ENCODE measurements at places on chromosomes 12 and 14.

DNA sequence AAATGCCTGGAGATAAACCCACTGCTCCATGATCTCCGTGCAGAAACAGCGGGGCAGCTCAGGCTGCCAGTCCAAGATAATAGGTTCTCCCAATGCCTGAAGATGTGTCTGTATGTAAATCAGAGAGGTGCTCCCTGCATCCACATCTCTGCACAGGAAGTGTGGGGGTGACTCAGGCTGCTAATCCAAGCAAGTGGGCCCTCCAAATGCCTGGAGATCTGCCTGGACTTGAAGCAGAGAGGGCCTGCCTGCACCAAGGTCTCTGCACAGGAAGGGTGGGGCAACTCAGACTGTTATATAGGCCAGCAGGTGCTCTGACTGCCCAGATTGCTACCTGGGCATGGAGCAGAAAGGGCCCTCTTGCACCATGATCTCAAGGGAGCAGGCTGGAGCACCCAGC, 504.7 kb downstream of the LRFN5 start:
- no peak for DNase-seq

GRCh38 chr14:32938719-32939253, at the start of gene NPAS3:
TSS of gene NPAS3 (plus strand) at chr14:32938879.
- DNase-seq: peak; percentile 63

DNA sequence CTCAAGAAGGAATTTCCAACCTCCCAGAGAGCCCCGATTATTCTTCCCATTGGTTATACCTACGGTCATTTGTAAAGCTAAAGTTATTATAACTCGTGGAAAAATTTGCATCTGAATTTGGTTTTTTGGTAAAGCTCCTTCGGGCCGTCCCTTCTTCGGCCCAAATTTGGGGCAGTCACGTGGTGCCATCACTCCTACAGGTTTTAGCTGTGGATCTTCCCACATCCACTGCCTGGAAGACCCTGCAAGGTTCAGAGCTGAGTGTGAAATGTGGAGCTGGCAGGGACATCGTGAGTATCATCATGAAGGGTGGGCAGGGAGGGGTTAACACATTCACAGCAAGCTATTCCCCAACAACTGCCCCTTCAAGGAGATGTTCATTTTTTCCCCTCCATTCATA, 105.7 kb downstream of the NT5DC3 start:
- no peak for DNase-seq

DNA sequence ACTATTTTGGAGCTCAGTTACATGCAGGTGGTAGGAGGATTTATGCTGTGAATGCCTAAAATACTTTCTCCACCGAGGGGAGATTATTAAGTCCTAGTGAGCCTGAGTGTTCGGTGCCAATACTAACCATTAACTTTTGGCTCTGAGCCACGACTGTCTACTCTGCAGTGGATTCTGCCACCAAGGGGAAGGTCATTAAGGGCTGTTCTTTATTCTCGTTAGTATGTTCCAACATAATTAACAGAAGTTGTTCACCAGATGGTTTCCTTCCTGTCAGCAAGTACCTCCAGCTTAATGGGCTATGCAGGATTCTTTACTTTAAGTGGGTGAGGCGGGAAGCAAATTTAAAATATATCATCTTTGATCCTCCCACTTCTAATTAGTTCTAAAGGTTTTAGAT, 326.3 kb downstream of the BMP4 start:
- DNase-seq: no peak

DNA sequence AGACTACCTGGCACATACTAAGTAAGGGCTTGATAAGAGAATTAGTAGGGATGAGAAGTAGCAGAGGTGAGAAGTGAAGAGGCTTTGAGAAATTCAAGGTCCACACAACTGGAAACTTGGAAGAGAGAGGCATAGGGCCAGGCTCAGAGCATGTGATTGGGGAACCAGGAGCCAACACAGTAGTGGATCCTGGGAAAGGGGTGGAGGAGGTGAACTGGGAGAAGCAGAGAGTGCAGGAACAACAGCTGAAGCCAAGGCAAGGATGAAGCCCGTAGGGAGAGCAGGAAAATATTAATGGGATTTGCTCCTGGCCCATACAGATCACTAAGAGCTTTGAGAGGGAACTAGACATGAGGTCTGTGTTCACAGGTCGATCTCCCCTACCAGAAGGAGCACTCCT, 1.4 kb upstream of the ITGB7 start:
- no peak for DNase-seq

- DNase-seq: no peak
Observed at GRCh38 chr14:30296931-30297405, 262.0 kb upstream of the G2E3 start.

Measured in nephron progenitor cell (in vitro differentiated cells).